Stimulated activated CD4-positive, alpha-beta T cell treated with anti-CD3 and anti-CD28 coated beads, Interleukin-1b, Interleukin-23, amount 100 ng/mL, for 48 hours (primary cell): ENCODE measurements at places on chromosomes 16 and 17.

- DNase-seq = peak; percentile 63
These were observed 5.7 kb downstream of the MATCAP1 start for GRCh38 chr16:67177743-67178699.

- DNase-seq = no peak
These were observed 19.8 kb downstream of the PPL start for GRCh38 chr16:4917117-4917516.

DNA sequence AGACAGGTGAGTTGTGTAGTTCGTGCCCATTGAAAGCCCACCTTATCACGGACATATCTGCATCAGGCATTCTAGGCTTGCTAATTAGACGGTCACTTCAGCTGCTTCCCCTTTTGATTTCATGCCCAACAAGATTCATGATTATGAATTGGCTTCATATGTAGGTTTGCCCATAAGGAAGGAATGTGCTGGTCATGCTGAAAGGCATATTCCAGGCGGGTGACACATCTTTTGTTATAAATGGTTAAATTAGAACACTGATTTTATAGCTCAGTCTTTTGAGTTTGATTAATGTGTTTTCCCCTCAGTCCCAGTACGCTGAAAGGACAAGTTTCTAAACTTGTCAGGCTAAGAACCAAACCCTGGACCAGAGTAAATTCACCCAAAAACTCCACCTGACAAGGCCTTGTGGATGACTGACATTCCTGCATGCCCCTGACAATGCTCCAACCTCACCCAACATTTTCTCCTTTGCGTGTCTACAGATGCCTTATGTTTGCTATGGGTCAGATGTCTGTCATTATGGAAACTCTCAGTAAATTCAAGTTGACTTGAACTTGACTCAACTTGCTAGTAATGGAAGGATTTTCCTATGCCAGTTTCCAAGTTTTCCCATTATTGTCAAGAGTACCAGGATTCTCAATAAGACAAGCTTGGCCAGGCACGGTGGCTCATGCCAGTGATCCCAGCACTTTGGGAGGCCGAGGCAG lies 421.9 kb downstream of the PMP22 start:
- DNase-seq = no peak

DNA sequence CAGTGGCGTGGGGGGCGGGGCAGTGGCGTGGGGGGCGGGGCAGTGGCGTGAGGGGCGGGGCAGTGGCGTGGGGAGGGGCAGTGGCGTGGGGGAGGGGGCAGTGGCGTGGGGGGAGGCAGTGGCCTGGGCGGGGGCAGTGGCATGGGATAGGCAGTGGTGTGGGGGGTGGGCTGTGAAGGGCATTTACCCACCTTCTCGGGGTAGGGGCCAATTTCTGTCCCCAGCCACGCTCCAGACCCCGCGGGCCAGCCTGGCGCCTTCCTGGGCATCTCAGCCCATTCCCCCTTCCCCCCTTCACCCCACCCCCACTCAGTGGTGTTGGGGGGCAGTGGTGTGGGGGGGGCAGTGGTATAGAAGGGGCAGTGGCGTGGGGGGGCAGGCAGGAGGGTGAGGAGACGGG lies 92.7 kb downstream of the LITAF start:
- no peak for DNase-seq

DNA sequence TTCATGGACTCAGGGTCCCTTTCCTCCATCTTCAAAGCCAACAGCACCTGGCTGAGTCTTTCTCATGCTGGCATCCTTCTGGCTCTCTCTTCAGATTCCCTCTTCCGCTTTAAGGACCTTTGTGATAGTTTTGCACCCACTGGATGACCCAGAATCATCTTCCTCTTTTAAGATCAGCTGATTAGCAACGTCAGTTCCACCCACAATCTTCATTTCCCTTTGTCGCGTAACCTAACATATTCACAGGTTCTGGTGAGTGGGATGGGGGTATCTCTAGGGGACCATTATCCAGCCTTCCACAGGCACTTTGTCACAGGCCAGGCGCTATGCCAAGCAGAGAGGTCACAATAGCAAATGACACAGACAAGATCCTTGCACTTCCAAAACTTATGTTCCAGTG lies 593.8 kb downstream of the MAF start:
- DNase-seq = peak; percentile 16

DNA sequence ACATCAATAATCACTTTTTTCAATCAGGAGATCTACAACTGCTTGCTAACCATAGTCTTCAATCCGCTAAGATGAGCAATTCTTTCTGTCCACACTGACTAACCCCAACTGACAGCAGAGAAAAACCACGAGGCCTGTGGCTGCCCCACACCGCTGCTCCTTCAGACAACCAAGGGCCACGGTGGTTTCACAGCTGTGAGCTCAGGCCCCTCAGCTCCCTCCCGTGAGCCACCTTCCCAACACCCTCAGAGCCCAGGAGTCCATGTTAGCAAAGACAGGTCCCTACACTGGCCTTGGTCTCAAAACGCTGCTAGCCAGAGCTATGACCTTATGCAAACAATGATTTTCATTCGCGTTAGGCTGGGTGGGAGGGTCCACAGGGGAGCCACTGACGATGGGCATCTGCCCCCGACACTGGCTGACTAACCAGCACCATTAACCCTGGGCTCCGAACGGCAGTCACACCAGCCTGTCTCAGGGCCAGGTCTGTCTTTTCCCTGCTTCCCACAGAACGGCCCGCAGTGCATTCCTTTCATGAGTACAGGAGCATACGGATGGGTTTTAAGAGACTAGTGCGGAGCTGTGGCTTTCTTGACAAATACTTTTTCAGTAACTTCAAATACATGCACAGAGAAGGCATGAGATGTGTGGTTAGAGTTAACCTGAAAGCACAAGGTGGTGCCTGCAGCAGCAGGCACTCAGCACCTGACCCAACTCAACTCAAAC lies 67.3 kb downstream of the ANKRD11 start:
- DNase-seq = peak; percentile 74

DNA sequence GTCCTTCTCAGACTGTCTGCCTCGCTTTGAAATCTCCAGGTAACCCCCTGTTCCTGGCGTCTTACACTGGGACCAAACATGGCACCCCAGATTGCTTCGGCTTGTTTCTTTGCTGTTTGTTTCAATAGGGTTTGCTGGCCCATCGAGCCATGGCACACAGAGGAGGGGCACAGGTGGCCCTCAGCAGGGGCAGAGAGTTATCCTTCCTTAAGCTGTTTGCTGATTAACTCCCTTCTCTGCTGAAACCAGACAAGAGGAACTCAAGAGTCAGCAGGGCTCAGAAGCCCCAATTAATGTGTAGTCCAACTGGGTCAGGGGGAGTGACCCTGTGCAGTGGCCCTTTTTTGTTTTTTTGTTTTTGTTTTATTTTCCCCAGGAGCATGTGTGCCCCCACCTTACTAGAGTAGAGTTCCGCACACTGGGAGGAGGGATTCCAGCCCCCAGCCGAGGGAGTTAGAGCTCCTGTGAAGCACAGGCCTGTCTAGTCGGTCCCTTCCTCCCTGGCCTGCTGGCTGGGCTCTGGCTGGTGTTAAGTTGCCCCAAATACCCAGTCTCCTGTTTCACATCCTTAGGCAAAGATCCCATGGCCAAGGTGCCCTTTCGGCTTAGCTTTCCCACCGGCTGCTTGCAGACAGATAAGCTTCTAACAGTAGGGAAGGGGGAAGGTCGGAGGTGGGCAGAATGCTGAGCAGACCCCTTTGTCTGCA lies 39.3 kb downstream of the YPEL2 start:
- no peak for DNase-seq

- DNase-seq = no peak
These were observed 5.5 kb downstream of the BIRC5 start for GRCh38 chr17:78219396-78220150.

- no peak for DNase-seq
These were observed 504 bp downstream of the ERBB2 start for GRCh38 chr17:39700148-39700987.

DNA sequence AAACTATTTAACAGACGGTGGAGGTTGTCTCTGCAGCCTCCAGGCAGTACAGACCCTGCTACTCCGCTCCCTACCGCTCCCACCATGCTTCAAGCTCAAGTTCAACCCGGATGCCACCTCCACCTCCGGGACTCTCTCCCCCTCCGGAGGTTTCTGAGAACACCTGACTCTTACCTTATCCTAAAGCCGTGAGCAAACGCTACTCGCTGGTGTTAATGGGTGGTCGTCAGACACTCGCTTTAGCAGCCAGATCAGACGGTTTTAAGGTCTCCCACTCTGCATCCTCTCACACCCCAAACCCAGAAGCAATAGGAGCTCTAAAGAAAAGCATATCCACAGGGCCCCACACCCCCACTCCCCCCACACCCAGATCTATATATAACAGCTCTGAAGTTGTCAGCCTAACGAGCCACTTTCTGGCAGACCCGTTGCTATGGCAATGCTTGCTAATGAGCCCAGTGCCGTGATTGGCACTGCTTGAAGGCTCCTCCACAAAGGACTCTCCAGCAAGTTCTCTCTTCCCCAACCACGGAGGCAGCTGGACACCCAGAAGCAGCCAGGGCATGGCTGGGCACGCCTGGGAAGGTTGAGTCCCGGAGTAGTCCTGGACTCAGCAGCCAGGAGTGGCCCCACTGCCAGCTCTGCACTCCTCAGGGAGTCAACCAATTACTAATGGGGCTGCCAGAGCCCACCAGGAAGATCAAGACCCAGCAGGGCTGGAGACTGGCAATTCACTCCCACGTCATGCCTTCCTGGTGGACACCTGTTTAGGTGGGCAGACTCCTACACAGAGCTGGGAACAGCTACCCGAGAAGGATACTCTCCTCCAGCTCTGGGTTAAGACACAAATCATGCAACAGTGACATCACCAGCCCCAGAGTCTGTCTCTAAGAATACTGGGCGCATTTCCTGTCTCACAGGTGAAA lies 121.2 kb upstream of the RCVRN start:
- no peak for DNase-seq

DNA sequence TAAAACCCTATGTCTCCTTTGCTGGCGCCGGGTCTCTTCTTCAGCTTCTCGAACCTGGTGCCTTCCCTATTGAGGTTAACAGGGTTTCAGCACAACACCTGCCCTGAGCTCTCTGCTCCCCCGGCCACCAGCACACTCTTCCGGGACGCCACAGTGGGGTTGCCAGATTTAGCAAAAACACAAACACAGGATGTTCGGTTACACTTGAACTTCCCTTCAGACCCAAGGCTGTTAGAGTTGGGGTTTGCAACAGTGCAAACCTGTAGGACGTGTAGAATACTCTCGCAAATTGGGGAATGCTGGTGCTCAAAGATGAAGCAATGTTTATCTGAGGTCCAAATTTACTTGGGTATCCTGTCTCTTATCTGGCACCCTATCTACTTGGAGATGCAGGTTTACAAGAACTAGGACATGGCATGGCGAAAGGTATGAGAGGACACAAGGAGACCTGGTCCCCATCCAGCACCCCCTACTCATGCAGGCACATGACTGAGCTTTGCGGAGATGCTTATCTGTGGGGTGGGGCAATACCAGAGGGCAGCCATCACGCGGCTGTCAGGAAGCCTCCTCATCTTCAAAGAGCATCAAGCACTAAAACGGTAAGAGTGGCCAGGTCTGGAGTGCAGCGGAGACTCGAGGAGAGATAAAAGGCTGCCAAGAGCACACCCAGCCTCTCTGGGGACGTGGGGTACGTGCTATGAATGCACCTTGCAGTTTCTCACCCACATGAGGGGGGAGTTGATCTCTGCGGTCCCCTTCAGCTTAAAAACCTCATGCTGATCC lies 52.8 kb downstream of the SDK2 start:
- peak; percentile 6 for DNase-seq

DNA sequence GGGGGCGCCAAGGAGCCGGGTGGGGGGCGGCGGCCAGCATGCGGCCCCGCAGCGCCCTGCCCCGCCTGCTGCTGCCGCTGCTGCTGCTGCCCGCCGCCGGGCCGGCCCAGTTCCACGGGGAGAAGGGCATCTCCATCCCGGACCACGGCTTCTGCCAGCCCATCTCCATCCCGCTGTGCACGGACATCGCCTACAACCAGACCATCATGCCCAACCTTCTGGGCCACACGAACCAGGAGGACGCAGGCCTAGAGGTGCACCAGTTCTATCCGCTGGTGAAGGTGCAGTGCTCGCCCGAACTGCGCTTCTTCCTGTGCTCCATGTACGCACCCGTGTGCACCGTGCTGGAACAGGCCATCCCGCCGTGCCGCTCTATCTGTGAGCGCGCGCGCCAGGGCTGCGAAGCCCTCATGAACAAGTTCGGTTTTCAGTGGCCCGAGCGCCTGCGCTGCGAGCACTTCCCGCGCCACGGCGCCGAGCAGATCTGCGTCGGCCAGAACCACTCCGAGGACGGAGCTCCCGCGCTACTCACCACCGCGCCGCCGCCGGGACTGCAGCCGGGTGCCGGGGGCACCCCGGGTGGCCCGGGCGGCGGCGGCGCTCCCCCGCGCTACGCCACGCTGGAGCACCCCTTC lies 484 bp downstream of the FZD2 start:
- DNase-seq = peak; percentile 25

DNA sequence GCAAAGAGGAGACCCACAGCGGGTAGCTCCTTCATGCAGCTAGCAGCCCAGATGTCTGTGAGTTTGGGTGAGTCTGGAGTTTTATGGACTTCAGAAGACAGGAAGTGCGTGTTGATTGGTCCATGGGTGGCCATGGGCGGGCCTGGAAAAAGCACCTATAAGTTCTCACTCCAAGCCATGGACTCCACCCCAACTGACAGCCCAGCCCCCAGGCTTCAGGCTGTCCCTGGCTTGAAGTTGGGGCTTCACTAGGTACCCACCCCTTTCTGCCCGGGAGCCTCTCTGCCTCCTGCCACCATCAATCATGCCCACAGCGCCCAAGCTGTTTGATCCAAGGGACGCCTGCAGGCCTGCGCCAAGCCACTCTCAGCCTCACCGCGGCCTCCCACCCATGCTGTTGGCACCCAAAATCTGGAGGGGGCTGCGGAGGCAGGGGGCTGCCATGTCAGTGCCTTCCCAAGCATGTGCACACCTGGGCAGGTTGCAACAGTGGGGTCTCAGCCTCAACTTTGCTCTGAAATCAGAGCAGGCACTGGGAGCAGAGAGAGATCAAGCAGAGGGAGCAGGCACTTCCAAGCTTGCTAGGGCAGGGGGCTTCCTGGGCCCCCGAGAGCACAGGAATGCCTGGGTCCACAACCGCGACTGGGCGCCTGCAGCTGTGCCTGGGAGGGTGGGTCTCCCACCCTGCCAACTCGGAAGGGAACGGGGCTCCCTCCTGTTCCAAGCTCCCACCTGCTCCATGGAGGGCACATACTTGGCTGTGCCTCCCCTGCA lies 1503.7 kb downstream of the CDH11 start:
- DNase-seq = no peak

DNA sequence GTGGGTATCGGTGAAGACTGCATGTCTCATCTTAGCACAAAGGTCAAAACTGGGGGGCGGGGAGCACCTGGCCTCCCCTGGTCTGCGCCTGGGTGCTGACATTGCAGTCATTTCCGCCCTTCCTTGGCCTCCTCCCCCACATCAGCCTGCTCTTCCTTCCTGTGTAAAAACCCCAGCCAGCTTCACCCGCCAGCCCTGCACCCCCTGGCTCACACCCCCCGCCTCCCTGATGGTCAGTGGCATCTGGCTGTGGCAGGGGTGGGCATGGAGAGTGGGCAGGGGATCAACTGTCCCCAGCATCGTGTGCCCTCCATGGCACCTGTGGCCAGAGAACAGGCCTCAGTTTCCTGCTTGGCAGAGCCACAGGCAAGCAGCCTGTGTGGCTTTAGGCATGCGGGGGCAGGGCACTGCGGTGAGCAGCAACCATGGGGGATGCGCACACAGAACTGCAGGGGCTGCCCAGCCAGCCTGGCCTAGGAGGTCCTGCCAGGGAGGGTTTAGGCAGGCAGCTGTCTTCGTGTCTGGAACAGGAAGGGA lies 26.5 kb upstream of the LASP1NB start:
- DNase-seq = peak; percentile 91

- DNase-seq = no peak
These were observed 20.5 kb upstream of the ITGA3 start for GRCh38 chr17:50035421-50035879.
